ENCODE measurements at places on chromosomes 6 and 20.

GRCh38 chr6:166365221-166365620, 17.5 kb downstream of the MPC1 start:
- DNase-seq = no peak

- no peak for DNase-seq
These were observed 9.8 kb upstream of the ZNFX1 start for GRCh38 chr20:49287555-49288249.

GRCh38 chr6:71349976-71350615, 61.5 kb downstream of the OGFRL1 start:
- DNase-seq = no peak

- no peak for DNase-seq
These were observed 15.7 kb upstream of the EIF2S2 start for GRCh38 chr20:34127792-34128191.

DNA sequence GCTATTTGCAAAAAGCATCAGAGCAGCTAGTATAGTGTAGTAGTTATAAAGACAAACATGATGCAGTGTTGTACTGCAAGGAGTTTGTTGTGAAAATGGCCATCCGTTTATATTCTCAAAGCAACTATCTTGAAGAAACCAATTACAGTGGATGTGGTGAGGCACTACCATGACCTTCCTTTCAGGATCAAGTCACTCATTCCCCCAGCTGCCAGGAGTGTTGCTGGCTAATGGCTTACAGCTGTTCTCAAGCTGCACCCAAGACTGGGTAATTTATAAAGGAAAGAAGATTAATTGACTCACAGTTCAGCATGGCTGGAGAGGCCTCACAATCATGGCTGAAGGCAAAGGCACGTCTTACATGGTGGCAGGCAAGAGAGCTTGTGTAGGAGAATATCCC, 29.0 kb downstream of the ADGRF4 start:
- no peak for DNase-seq

- peak; percentile 100 for DNase-seq
These were observed 41.7 kb downstream of the UBE2V1 start for GRCh38 chr20:50071039-50071888.

- no peak for DNase-seq
These were observed 46.7 kb upstream of the CLIC5 start for GRCh38 chr6:46062312-46062711.

DNA sequence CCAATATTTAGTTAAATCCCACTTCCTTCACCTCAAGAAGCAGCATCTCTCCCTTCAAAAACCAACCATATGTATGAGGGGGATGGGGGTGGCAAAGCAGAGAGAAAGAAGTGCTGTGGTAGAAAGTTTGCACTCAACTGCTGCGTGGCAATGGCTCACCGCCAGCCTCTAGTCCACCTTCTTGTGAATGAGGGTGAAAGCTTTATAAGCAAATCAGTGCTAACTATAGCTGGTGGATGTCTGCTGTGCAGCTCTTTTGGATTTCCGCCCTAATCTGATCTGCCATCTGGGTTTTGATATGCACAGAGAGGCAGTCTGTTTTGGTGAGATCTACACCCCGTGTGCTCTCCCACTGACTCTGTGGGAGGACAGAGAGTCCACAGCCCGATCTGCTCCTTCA, 281.2 kb upstream of the SUPT3H start:
- DNase-seq = no peak

GRCh38 chr6:158165919-158166416, 2.1 kb downstream of the SERAC1 start:
- no peak for DNase-seq

- no peak for DNase-seq
These were observed 184.7 kb downstream of the CDKAL1 start for GRCh38 chr6:20718705-20719653.

GRCh38 chr6:78538002-78538401, 329.3 kb upstream of the IRAK1BP1 start:
- DNase-seq = no peak

- no peak for DNase-seq
These were observed 451.2 kb upstream of the JAG1 start for GRCh38 chr20:11124849-11125505.

DNA sequence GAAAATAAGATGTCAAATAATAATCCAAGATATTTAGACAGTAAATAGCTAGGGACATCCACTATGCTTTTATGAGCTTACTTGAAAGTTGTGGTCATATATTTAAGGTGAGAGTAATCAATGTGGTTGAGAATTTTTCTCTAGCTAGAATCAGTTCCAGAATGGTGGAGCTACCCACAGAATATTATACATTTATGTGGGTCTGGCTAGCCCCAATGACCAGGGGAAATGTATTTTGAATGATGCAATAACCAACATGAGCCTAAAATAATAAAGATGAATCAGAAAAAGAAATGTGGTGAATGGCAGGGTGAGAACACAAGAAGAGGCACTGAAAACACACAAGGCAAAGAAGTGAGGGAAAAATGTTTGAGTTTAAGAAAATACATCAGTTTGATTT, 325.7 kb downstream of the TBC1D32 start:
- no peak for DNase-seq

GRCh38 chr6:107818272-107818671, 5.8 kb downstream of the SCML4 start:
- no peak for DNase-seq

GRCh38 chr6:87851674-87852299, 149.8 kb upstream of the AKIRIN2 start:
- no peak for DNase-seq

DNA sequence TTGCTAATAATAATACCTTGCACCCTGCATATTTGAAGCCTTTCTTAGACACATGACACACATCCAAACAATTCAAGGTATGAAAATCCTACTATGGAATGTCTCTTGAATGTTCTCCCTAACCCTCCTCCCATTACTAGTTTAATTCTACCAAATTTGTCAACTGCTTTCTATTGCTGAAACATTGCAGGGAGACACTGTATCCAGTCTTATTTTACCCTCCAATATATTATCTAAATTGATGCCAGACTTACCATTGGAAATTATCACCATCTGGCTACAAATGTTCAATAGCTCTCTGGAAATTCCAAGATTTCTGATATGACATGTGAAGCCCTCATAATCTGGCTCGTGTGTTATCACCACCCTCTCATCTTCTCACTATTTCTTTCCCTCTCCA, 1027.3 kb upstream of the CITED2 start:
- DNase-seq = no peak

DNA sequence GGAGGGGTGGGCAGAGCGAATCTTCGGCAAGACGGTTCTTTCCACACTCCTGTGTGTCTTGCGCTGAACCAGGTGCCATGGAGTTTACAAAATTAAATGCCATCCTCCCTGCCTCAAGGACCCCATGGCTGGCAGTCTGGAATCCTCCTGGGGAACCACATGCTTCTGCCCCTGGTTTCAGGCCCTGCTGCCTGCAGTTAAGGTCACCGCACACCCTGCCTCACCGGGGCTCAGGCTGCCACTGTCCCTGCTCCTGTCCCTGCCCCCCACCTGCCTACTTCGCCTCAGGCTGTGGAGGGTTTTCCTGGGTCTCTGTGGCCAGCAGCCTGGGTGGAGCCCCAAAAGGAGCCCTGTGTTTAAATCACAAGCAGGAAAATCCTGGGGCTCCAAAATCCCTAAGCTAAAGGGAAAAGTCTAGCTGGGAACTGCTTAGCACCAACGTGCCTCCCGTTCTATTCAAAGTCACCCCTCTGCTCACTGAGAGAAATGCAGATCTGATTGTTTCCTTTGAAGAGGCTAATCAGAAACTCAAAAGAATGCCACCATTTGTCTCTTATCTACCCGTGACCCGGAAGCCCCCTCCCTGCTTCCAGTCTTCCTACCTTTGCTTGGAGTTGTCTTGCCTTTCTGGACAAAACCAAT, 10.6 kb upstream of the TTLL2 start:
- no peak for DNase-seq

DNA sequence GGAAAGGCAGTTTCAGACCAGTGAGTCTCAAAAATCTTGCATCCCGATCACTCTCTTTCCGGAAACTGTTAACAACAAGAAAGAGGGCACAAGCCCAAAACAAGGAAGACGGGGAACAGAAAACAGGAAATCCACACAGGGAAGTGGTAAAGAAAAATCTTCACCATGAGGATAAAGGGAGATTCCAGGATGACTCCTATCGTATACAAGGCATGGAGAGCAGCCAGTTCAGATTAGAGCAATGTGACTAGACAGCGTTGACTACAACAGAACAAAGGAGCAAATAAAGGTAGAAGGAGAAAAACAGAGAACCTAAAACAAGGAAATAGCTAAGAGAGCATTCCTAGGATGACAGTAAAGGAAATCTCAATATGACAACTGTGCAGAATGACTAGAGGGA, 26.5 kb downstream of the VNN1 start:
- no peak for DNase-seq

- DNase-seq = no peak
These were observed 18.7 kb downstream of the HCK start for GRCh38 chr20:32070690-32071213.

DNA sequence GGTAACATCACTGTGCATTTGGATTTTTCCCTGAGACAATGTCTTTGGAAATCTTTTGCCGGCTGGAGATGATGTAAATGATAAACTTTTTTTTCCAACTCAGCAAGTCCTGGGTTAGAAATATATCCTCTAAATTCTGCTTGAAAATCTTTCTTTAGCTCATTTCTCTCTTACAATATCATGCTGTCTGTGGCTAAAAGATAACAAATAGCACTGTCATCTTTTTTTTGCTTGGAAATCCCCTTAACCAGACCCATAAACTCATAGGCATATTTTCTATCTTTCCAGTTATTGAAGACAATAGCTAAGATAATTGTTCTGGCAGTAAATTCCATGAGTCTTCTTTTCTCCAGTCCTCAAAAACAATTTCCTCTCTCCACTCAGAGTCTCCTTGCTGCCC, 481.5 kb downstream of the NKAIN2 start:
- no peak for DNase-seq

GRCh38 chr20:38433304-38433972, 1.7 kb downstream of the SNHG17 start:
- no peak for DNase-seq

DNA sequence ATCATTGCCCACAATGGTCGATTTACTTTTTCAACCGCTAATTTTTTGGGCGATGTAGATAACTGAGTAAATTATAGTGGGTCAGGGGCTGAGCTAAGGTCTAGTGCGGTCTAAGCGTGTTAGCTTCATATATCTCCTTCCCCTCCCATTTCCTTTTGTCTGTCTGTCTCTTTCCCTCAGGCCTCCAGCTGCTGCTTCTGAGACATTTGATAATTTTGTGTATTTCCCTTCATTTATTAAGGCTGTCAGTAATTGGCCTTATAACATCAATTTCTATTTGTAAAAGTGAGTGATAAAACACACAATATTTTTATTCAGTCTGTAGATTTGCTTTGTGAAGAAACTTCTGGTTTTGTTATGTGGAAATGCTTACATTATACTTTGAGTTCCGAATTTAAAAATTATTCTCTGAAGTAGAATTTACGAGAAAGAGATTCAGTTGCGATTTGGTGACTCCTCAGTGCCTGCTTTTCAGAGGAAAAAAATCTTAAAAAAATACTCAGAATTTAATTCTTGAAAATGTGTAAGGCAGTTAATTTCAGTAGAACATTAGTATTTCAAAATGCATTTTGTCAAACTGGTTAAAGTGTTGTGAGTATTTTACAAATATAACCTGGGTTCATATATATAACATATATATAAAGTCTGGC, 1.4 kb downstream of the TMEM170B start:
- no peak for DNase-seq

GRCh38 chr20:58832457-58832856, 18.2 kb downstream of the GNAS-AS1 start:
- DNase-seq = no peak

DNA sequence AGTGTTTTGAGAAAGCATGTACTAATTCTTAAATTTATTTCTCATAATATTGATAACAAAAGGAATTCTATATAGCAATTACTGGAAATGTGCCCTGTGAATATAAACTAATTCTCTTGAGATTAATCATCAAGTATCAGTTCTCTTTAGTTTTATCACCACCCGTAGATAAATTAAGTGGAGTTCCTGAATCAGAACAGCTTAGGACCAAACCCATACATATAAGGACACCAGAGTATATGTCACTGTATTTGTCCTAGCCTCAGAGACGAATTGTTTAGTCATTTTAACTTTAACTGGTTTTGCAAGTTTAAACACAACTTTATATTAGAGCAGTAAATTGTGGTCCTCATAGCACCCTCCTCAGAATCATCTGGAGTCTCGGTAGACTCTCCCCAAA, 572.0 kb downstream of the UTRN start:
- DNase-seq = no peak

DNA sequence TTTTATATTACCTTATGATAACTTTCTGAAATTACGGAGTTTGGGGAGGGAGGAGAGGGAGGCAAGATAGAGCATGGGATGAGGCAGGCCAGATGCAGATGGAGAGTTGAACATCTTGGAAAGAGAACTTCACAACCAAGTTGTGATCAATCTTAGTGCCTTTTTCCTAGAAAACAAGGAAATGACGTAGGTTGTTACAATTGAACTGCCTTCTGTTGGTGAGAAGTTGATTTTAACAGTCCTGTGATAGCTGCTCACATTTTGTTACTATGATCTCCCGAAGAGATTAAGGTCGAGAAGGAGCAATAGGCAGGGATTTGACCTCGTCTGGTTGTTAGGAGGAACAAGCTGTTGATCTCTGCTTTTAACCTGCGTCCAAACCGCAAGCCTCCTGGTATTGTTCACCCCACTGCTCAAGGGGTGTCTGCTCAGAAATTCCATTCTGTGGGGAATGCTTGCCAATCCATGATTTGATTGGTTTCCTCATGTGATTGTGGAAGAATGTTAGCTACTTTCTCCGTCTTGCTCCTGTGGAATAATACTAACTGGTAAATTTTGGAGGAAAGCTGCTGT, 35.1 kb downstream of the TIAM2 start:
- DNase-seq = no peak

- DNase-seq = no peak
These were observed 79.5 kb upstream of the TULP1 start for GRCh38 chr6:35592178-35592577.

DNA sequence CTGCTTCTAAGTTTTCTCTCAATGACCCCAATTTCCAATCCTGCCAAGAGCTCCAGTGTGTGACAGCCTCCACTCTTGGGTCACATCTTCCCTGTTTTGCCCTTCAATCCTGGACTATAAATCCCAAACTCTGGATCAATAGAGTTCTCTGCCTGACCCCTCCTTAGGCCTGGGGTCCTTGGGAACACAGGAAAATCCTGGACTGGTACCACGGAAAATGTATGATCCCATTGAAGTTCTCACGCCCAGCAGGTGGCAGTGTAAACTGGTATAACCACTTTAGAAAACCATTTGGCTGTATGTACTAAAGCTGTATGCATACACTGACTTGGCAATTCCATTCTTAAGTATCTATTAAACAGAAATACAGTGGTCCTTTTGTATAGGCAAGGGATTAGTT, 98.0 kb downstream of the SNAP25 start:
- no peak for DNase-seq

Measured in endothelial cell (in vitro differentiated cells).